NCI-H1092 (cell line): ENCODE measurements at places on chromosomes 4 and X.
A peak's percentile ranks its signal among the peaks of the same experiment; 100 is the strongest.

GRCh38 chrX:103437147-103437873 is 61.0 kb downstream of the BEX3 start:
- no peak for DNase-seq

GRCh38 chrX:53421772-53422085 is 725 bp downstream of the SMC1A start:
- peak; percentile 45 for DNase-seq

DNA sequence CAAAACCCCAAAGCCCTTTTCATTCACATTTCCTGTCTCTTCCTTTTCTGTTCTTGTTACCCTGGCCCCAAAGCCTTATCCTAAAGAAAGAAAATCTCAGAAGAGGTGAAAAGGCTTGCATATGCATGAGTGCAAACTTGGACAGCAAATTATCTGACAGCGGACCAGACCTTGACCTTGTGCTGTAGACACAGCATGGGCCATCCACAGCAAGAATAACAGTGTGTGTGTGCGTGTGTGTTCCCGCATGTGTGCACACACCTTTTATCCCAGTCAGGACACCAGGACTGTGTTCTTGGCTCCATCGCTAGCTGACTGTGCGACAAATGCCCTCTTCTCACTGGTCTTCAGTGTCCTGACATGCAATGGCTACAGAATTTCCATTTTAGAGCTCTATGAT is 35.3 kb downstream of the ZBTB49 start:
- DNase-seq: no peak

DNA sequence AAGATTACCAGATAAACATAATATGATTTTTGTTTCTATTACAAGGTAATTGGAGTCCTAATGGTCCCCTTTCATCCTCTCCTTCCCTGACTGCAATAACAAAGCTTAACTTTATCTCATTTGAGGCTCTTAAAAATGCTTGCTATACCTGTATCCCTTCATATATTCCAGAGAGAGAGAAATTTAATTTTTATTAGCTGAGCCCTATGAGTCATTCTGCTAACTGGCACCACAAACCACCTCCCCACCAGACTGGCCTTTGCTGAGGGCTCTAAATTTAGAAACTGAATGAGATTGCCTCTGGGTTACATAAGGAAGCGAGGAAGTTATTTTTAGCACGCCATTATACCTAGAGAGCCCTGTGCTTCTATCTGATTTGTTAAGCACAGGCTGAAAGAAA is 27.4 kb downstream of the CBLL2 start:
- peak; percentile 65 for DNase-seq

DNA sequence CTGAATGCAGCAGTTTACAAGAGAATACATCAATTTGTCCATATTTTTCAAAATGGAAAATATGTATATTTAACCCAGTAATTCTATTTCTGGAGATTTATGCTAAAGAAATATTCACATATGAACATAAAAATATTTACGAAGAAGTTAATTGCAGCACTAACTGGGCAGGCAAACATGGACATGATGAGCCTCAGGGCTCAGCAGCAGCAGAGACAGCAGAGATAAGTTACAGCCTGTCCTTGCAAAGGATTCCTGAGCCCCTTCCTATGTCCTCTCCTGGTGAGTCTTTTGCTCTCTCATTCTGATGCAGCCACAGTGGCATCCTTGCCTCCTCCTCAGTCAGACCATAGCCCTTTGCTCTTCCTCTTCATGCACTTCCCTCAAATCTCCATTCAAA is 680.6 kb upstream of the CPEB2 start:
- DNase-seq: no peak

GRCh38 chr4:8046925-8047541 is 107.4 kb upstream of the AFAP1 start:
- no peak for DNase-seq
